Esophagus mucosa (tissue), 1 donor: ENCODE measurements at places on chromosomes 5 and 9. TPM values are rescaled to one million over a fixed set of nuclear protein-coding genes. Genes with fewer than 3 reads are reported as not detected.
A peak's percentile ranks its signal among the peaks of the same experiment; 100 is the strongest.

Gene IL3
- total RNA-seq: not detected

DNA sequence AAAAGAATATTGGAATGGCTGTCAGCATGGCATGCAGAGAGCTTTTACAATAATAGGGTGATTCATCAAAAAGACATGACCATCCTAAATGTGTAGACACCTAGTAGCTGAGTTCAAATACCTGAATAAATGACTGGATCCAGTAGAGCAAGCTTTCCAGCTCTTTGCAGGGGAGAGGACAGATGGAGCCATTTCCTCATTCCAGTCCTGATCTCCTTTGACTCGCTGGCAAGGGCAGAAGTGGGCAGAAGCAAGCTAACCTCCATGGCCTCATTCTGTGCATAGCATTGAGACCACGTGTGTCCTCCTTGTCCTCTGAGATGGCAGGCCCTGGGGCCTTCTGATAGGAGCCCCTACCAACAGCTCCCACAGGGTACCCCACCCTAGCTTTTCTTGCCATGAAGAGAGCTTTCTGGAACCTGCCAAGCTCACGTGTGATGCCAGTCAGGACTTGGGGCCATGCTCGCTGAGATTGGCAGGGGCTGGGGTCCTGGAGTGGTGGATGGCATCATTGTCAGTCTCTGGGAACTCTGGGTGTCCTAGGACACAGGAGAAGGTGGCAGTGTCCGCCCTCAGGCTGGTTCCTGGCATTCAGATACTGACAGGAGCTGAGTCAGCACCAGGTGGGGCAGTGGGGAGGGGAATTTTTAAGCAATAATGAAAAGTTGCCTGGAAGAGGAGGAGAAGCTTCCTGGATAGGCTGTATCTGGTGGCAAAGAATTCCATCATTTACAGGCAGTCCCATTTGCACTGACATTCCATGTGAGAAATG lies 33.6 kb downstream of the WWC1 start:
- peak; percentile 99 for ATAC-seq

DNA sequence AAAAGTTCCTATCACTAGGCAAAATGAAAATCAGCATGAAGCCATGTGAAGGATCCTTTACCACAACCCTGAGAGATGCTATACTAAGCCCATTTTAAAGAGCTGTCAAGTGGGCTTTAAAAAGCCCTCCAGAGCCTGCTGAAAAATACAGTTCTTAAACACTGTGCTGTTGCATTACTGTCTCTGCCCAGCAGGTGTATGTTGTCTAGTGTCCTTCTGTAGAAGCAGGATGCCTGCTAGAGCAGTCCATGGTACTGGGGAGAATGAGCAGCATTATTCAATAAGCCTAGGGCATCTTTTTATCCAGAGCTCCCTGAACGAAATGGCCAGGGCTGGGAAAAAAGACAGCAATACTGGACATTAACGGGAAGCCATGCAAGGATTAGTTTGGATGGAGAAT lies 126.2 kb upstream of the PLCXD3 start:
- no peak for ATAC-seq

DNA sequence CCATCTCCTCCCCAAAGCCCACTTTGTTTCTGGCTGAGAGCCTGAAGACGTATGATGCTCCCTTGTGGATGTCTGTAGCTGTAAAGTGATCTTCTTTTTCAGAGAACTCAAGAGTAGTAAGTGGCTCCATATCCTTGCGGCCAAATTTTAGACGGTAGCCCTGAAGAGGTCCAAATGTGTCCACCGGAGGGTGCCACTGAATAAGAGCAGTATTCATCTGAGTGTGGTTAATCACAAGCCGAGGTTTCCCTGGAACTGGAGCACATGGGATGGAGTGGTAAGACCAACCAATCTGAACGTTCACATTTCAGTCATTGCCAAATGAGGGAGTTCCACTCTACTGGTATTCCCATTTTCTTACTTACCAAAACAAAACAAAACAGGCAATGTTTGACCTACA lies 686.5 kb upstream of the DMAC1 start:
- peak; percentile 59 for ATAC-seq

Gene SEMA5A
- 5.5 TPM for total RNA-seq

DNA sequence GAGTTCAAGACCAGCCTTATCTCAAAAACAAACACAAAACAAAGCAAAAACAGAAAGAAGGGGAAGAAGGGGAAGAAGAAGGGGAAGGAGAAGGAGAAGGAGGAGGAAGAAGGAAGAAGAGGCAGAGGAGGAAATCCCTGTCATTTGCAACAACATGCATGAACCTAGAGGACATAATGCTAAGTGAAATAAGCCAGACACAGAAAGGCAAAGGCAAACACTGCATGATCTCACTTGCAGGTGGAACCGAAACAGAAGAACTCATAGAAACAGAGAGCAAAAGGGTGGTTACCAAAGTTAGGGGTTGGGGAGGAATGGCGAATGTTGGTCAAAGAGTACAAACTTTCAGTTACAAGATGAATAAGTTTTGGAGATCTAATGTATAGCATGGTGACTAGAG lies 135.4 kb downstream of the UGCG start:
- peak; percentile 37 for ATAC-seq

- ATAC-seq: no peak
These were observed 42.2 kb downstream of the PPP2R2B start for GRCh38 chr5:146836226-146836842.

- ATAC-seq: no peak
These were observed 22.4 kb upstream of the ANGPTL2 start for GRCh38 chr9:127144670-127145445.

DNA sequence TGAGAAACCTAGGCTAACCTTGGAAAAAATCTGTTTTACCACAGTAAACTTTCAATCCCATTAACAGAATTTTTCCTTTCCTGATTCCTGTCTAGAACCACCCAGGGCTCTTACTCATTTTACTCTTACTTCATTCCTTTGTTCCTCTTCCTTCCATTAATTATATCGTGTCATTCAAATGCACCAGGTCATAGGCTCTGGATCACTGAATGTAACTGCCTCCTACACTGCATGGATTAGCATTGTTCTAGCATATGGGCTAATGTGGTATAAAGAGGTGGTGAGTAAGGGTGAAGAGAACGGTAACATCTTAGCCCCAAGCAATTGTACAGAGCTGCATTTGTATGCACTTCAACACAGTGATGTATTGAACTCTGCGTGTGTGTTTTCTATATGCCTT lies 49.5 kb upstream of the SPINK5 start:
- ATAC-seq: peak; percentile 96

GRCh38 chr5:171907725-171908343 lies 98.6 kb downstream of the FBXW11 start:
- peak; percentile 82 for ATAC-seq

GRCh38 chr5:53001541-53001940 lies 12.4 kb downstream of the ITGA2 start:
- no peak for ATAC-seq

DNA sequence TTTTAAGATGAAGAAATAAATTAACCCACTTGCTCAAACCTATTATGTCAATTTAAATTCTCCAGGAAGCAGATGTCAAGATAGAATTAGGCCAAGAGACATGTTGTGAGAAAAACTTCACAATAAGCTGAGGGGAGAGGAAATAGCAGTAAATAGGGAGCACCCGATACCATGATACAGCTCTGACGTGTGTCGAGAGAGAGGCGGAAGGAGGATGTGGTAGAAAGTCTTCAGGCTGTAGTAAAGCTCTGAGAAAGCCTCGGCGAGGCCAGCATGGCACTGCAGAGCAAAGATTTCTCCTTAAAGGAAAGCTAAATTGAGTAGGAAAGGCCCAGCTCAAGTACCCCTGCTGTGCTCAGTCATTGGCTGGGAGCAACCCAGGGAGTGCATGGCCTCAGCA lies 6.0 kb upstream of the PUM3 start:
- ATAC-seq: no peak

Gene STK32A
- total RNA-seq: 0.04 TPM

Gene LEAP2
- total RNA-seq: 0.68 TPM

Gene NOP16
- total RNA-seq: 39.5 TPM

- ATAC-seq: no peak
These were observed 7.8 kb downstream of the HSPA4 start for GRCh38 chr5:133059621-133060020.

DNA sequence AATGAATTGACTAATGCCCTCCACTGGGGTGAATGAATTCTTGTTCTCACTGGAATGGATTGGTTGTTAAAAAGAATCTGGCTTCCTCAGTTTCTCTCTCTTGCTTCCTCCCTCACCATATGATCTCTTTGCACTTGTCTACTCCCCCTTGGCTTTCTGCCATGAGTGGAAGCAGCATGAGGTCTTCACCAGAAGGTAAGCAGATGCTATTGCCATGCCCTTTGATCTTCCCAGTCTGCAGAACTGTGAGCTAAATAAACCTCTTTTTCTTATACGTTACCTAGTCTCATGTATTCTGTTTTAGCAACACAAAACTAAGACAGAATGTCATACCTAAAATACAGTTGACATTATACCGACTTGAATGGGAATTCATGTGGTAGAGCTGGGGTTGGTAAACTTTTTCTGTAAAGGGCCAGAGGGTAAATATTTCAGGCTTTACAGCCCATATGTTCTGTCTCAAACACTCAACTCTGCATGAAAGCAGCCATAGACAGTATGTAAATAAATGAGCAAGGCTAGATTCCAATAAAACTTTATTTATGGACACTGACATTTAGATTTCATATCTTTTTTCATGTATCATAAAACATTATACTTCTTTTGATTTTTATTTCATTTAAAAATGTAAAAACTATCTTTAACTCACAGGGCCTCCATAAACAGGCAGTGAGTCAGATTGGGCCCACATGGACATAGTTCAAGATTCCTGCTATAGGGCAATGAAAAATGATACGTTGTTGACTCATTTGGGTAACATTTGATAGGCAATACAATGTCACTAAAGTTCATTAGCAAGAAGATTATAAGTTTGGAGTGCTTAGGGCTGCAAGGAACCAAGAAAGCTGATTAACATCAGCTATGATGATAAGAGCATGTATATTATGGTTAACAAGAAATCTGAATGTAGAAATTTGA lies 79.4 kb upstream of the TLE4 start:
- no peak for ATAC-seq

GRCh38 chr9:98954244-98954610 lies 10.5 kb downstream of the COL15A1 start:
- no peak for ATAC-seq

Gene SV2C
- total RNA-seq: 0.12 TPM

DNA sequence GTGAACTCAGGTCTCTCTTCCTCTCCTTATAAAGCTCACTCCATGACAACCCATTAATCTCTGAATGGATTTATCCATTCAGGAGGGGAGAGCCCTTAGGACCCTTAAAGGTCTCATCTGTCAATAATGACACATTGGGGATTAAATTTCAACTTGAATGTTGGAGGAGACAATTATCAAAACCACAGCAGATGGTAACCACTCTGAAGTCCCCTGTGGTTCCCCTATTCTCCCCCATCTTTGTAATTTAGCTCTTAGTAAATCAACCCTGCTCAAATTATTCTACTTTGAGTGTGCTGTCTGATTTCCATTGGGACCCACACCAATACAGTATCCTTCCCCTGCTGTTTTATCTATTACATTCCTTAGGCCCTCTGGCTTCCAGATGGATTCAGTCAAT lies 72.0 kb upstream of the RAI14 start:
- no peak for ATAC-seq

DNA sequence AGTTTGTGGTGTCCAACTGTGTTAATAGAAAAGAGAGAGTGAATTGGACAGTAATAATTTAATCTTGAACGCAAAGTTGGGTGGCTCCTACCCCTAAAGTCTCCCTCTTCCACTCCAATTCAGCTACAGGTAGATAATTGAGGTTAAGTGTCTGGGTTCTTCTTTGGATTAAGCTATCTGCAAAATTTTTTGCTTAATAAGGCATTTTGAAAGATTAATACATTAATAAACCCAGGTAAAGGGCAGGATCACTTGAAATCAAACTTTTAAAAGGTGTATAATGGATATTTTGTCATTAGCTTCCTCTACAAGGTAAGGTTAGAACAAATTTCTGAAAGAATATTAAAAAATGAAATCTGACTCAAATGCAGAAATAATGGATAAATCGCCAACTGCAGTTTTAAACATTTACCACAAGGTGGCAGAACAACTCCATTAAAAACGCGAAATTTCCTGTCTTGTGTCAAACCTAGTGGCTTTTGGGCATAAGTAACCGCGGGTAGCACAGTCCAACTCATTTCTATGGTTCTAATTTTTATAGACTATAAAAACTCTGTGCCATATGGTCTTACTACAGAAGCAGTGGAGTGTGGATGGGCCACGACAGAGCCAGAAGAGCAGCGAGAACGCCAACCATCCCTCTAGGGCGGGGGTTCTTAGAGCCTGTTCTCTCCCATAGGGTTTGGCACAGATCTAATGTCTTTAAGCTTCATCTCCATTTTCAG lies 276.5 kb downstream of the ARHGEF28 start:
- peak; percentile 49 for ATAC-seq

DNA sequence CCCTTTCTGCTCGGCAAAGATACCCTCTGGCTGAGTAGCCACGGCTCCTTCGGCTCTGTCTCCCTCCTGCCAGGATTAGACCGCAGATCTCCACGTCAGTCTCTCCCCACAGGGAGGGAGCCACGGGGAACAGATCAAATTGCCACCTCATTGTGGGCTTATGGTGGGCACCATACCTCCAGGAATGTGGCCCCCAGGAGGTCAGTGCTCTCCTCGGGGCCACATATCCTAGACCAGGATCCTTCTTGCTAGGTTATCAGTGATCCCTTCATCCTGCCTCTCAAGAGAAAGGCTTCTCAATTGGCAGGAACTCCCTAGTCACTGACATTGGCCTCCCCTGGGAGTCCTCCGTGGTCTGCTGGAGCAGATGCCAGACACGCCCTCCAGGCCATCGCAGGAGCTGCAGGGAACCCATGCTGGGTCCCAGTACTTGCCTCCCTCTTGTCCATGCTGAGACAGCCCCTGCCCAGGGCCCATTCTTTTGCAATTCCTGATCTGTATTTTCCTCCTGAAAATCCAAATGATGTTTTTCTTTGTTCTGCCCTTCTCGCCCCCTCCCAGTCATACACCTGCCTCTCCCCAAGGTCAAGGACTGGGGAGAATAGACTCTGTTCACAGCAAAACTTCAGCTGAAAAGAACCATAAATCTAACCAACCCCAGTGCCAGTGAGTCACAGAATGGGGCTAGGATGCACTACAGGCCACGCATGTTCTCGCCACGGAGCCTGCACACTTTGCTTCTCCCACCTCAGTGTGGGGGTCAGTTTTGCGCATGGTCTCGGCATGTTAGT lies 31.6 kb upstream of the ENHO start:
- ATAC-seq: no peak

DNA sequence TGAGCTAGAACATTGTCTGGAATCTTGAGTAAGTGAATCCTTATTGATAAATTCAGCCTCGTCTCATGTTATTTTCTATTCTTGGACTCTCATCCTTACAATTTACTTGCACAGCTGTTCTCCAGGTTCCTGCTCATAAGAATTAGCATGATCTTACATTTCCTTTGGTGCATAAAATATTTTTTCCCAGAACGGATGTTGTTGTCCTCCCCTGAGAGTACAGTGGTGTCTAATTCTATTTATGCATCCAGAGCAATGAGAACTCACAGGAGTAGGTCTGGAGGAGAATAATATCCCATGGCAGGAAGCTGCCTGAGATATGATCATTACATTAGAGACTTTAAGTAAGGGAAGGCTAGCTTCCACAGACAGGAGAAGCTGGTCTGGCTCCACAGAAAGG lies 178.4 kb upstream of the MAST4 start:
- ATAC-seq: no peak

- ATAC-seq: no peak
These were observed 62.5 kb downstream of the CRB2 start for GRCh38 chr9:123418506-123418905.
